ENCODE measurements at places on chromosomes 1 and 21.

DNA sequence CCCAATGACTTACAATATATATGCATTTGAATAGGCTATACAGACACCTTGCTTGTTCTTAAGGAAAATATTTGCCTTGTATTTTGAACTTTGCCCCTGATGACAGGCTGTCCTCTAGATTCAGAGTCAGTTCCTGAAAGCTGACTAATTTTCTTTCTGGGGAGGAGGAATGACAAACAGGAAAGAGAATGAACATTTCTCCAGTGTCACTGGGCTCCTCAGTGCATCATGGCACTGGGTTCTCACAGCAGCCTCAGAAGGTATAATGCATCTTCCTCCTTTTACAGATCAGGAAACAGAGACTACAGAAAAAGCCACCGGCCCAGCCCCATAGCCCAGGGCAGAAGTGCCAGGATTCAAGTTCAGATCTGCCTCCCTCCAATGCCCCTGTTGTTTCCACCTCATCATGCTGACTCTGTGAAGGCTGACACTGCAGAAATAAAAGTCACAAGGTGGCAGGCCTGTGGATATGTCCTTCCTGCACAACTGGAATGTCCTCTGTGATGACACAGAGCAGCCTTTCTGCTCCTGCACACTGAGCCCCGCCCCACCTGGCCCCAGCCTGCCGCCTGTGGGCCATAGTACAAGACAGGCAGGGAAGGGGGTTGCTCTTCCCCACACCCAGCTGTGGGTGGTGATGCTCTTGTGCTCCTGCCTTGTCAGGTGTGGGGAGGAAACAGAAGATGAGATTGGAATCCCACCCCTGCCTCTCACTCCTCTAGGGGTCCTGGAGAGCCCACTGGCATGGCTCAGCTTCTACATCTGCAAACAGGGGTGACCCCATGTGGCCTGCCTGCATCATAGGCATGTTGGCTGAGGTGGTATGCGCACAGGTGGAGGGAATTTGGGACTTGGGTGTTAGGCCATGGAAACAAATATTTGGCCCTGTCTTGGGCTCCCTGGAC is 6.4 kb downstream of the TTC22 start:
- no peak for DNase-seq

DNA sequence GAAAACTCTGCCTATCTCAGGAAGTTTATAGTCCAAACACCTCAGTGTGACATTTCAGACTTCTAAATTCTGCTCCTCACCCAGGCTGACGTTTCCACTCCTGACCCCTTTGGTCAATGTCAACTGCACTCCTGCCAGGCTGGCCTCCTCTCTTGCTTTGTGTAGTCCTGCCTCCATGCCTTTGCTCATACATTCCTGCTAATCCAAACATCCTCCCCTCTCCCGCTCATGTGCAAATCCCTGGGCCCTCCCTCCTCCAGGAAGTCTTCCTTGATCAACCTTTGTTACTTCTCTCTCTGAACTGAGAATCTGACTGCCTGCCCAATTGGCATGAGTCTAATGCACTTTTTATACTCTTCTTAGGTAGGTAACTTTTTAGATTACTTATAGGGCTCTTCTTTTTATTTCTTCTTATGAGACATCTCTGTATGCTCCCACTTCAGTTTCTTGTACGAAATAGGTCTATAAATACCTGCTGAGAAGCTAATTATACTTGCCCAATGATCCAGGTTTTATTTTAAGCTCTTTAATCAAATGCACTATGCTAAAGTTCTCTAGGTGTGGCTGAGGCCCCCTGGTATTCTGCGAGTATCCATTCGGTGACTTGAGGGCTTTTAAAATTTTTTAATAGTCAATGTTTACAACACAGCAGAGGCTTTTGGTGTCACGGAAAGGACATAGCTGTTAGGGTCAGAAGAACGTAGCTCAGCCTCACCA is 128.1 kb downstream of the PLXNA2 start:
- DNase-seq, result no peak

DNA sequence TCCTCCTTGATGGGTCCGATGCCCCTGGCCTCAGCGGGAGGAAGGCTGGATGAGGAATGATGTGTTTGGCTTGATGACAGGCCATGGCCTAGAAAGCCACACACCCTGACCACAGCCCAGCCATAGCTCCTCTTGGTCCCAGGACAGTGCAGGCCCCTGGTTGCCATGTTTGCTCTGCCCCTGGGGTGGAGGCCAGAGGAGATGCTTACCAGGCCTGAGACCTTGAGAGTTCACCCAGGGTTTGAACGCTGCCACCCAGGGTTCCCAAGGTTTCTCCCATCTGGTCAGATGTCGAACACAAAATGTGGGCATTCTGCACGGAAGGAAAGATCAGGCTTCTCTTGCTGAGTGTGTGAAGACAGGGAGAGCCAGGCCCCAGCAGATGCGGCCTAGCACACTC is 2.6 kb downstream of the C1orf226 start:
- DNase-seq, result no peak

DNA sequence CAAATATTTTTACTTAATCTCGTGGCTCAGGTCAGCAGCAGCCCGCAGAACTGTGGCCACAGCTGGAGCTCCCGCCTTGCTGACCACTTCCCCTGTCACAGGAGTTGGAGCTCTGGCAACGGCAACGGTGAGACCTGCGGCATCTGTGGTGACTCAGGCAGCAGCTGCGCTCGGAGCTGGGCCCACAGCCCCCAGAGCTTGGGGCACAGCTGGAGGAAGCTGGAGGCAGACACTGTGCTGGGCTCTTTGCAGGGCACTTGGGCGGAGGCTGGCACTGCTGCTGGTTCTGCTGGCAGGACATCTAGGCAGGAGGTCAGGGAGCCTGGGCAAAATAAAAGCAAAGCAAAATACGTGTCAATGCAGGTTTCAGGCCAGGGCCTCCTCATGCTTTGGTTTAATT is at the start of gene LCE3A:
Gene LCE3A, minus strand, starts transcription at position 301 of the 400 bp plus-strand sequence. Its CDS starts 0 bp downstream, at position 301.
- no peak for DNase-seq

All from activated CD8-positive, alpha-beta memory T cell treated with anti-CD3 and anti-CD28 coated beads for 1 hour (primary cell).